Neural progenitor cell (in vitro differentiated cells): ENCODE measurements at places on chromosomes 13 and 19. TPM values are rescaled to one million over a fixed set of nuclear protein-coding genes. Genes with fewer than 3 reads are reported as not detected.
A peak's percentile ranks its signal among the peaks of the same experiment; 100 is the strongest.

GRCh38 chr13:94028650-94029049, 450.8 kb downstream of the DCT start:
- peaks cover 34% of the 10 kb centered on the region for H3K4me1 ChIP-seq
- no peaks in the 10 kb centered on the region for H3K27me3 ChIP-seq
- no peaks in the 10 kb centered on the region for H3K36me3 ChIP-seq
- H3K27ac ChIP-seq = no peak overlapping the region

- no peaks in the 10 kb centered on the region for H3K4me1 ChIP-seq
- no peak for DNase-seq
- no peak overlapping the region for H3K27ac ChIP-seq
- no peak overlapping the region for H3K4me3 ChIP-seq
- H3K36me3 ChIP-seq = peaks cover 4% of the 10 kb centered on the region
Measured at GRCh38 chr19:10736189-10736588, 18.3 kb downstream of the DNM2 start.

DNA sequence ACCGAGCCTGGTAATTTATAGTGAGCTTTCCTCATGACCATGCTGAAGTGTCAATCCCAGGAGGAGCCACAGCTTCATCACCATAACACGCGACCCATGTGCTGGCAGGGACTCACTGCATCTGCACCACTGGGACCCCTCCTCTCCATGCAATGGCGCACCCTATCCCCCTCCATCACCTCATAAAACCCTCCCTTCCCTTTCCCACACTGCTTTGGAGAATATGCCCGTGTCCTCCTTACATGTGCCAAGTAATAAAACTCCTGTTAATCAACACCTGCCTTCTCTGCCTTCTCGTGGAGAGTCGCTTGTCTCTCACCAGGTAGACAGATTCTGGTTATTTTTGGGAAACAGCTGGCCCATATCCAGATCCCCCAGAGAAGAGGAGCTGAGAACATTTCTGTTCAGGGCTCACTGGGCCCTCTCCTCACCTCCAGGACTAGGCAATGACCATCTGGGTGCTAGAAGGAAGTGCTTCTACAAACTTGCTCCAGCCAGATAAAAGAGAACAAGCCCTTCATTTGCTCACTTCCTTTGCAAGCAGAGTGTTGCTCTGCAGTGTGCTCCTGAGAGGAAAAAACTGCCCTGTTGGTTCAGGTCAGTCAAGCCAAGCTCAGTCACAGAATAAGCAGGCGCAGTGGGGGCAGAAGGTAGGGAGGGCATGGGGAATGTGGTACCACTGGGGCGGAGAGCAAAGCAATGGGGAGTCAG, 894.3 kb downstream of the UQCRFS1 start:
- no peaks in the 10 kb centered on the region for H3K27me3 ChIP-seq
- no peak overlapping the region for H3K27ac ChIP-seq
- DNase-seq = no peak
- H3K4me1 ChIP-seq = peaks cover 17% of the 10 kb centered on the region

GRCh38 chr19:3782903-3783302, 3.3 kb downstream of the MATK start:
- H3K36me3 ChIP-seq = no peaks in the 10 kb centered on the region
- H3K27ac ChIP-seq = no peak overlapping the region
- peaks cover 46% of the 10 kb centered on the region for H3K27me3 ChIP-seq
- DNase-seq = peak; percentile 1
- no peak overlapping the region for H3K4me3 ChIP-seq

DNA sequence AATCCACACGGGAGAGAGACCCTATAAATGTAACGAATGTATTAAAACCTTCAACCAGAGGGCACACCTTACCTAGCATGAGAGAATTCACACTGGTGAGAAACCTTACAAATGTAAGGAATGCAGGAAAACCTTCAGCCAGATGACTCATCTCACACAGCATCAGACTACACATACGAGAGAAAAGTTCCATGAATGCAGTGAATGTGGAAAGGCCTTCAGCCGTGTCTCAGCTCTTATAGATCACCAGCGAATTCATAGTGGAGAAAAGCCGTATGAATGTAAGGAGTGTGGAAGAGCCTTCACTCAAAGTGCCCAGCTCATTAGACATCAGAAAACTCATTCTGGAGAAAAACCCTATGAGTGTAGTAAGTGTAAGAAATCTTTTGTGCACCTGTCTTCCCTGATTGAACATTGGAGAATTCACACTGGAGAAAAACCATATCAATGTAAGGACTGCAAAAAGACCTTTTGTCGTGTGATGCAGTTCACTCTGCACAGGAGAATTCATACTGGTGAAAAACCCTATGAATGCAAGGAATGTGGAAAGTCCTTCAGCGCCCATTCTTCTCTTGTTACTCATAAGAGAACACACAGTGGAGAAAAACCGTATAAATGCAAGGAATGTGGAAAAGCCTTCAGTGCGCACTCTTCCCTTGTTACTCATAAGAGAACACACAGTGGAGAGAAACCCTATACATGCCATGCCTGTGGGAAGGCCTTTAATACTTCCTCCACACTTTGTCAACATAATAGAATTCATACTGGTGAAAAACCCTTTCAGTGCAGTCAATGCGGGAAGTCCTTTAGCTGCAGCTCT, 16.0 kb downstream of the ZNF582 start:
- peaks cover 37% of the 10 kb centered on the region for H3K36me3 ChIP-seq
- H3K27ac ChIP-seq = no peak overlapping the region
- H3K27me3 ChIP-seq = no peaks in the 10 kb centered on the region

DNA sequence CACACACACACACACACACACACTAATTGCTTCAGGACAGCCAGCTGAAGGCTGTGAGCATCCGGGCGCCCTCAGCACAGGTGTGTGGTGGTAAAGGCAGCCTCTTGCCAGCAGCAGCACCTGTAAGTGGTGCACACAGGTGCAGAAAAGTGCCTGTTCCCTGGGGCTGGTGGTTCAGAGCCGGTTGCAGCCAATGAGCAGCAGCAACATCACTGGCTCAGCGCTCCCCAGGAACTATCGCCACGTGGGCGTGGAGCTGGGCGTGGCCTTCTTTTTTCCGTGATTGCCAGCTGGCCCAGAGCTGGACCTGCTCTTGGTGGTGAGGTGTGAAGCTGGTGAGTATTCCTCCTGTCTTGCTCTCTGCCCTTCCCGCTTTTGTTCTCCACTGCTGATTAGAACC, at the start of gene NLRP5:
TSS of gene NLRP5 (plus strand) at position 289 of the 400 bp plus-strand sequence.
- H3K4me1 ChIP-seq = no peaks in the 10 kb centered on the region
- H3K27me3 ChIP-seq = no peaks in the 10 kb centered on the region
- H3K4me3 ChIP-seq = no peak within 1 kb of the TSS
- no peak within 1 kb of the TSS for H3K27ac ChIP-seq

DNA sequence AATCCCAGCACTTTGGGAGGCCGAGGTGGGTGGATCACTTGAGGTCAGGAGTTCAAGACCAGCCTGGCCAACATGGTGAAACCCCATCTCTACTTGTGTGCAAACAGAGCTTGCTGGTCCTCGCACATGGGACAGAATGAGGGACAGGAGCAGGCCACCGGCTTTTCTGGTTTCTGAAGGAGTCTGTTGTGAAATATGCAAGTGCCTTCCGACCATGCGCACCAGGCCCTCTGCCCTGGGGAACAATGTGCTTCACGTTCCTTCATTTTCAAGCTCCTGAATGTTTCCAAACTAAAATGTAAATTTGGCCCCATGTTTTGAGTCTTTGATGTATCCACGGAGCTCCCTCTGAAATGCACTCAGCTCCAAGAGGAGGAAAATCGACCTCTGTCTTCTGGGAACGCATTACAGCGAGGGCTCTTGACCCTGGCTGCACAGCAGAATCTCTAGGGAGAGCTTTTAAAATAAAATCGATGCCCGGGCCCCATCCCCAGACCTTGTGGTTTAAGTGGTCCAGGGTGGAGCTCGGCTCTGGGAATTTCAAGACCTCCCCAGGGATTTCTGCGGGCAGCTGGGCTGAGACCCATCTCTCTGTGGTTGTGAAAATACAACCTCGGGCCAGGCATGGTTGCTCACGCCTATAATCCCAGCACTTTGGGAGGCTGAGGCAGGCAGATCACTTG, 9.3 kb upstream of the ACP4 start:
- H3K4me1 ChIP-seq = no peaks in the 10 kb centered on the region
- no peak for DNase-seq
- H3K36me3 ChIP-seq = no peaks in the 10 kb centered on the region
- no peak overlapping the region for H3K27ac ChIP-seq
- H3K27me3 ChIP-seq = peaks cover 76% of the 10 kb centered on the region

- H3K4me1 ChIP-seq = no peaks in the 10 kb centered on the region
- no peak overlapping the region for H3K27ac ChIP-seq
- H3K27me3 ChIP-seq = no peaks in the 10 kb centered on the region
- no peak for DNase-seq
- H3K4me3 ChIP-seq = no peak overlapping the region
- H3K36me3 ChIP-seq = no peaks in the 10 kb centered on the region
Measured at GRCh38 chr19:54576411-54576976, 2.9 kb downstream of the LILRA2 start.

- H3K36me3 ChIP-seq = no peaks in the 10 kb centered on the region
- H3K27ac ChIP-seq = no peak overlapping the region
- DNase-seq = no peak
- no peak overlapping the region for H3K4me3 ChIP-seq
- no peaks in the 10 kb centered on the region for H3K27me3 ChIP-seq
- H3K4me1 ChIP-seq = peaks cover 6% of the 10 kb centered on the region
Measured at GRCh38 chr13:59666504-59666903, 497.2 kb downstream of the DIAPH3 start.

DNA sequence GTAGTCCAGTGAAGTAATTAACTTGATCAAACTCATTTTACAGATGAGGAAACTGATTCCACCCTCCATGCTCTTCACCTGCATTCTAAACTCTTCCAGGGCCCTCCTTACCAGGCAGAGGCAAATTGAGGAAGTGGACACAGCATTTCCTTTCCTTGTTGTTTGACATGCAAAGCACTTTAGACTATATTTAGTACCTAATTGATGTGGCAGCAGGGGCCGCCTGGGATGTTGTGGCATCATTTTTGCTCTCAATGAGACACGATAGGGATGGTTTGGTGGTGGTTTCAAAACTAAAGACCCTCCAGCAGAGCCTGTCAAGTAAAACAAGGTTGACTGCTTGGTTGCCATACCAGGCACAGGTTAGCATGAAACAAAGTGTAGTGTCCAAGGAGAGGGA, 7.9 kb downstream of the SIPA1L3 start:
- no peaks in the 10 kb centered on the region for H3K27me3 ChIP-seq
- H3K4me1 ChIP-seq = peaks cover 2% of the 10 kb centered on the region
- no peaks in the 10 kb centered on the region for H3K36me3 ChIP-seq
- no peak overlapping the region for H3K4me3 ChIP-seq

DNA sequence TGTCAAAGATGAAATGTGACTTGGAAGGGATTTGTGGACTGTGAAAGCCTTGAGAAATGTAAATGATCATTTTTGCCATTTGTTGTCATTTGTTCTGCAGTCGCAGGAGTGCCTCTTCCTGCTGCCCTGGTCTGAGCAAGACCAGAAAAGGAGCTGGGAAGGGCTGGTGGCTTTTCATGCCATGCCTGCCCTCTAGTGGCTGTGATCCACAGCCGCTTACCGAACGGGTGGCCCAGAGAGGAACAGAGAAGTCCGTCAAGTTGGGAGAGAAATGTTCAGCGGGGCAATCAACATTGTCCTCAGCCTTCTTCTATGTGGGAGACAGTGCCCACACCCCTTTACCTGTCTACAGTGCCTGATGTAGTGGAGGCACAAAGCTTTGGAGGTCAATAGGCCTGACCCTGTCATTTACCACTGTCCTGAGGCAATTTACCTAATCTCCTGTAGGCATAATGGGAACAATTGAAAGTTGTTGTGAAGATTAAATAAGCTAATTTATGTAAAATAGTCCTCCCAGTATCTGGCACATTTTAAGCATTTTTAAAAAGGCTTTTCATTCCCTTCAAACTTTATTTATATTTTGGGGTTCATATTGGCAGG, 224.5 kb downstream of the B3GLCT start:
- no peak overlapping the region for H3K27ac ChIP-seq
- no peak overlapping the region for H3K4me3 ChIP-seq
- no peaks in the 10 kb centered on the region for H3K4me1 ChIP-seq
- H3K36me3 ChIP-seq = no peaks in the 10 kb centered on the region
- H3K27me3 ChIP-seq = no peaks in the 10 kb centered on the region

DNA sequence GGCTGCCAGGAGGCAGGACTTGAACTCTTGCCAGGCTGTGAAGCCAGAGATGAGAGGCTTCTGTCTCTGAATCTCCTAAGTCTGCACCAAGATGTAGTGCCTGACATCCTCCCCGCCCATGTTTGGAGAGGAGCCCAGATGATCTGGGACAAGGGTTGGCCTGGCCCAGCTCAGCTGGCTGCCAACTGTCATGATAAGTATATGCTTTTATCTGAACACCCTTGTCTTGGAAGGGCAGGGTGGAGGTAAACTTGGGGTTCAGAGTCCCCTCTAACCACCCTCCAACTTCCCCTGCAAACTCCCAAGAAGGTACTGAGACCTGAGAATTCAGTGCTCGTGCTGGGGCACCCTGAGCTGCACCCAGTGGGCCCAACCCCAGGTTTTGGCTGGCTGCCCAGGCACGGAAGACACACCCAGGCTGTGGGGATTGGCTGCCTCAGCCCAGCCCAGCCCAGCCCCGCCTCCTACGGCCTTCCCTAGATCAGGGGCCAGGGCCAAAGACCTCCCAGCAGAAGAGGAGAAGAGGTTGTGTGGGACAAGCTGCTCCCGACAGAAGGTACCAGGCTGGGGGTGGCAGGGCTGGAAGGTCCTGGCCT, at the start of gene CYP4F12:
TSS of gene CYP4F12 (plus strand) at position 508 of the 596 bp plus-strand sequence. CDS start 443 bp downstream, outside the sequence.
- no peaks in the 10 kb centered on the region for H3K27me3 ChIP-seq
- H3K4me3 ChIP-seq = no peak within 1 kb of the TSS
- DNase-seq = no peak
- H3K36me3 ChIP-seq = no peaks in the 10 kb centered on the region
- H3K4me1 ChIP-seq = no peaks in the 10 kb centered on the region

GRCh38 chr19:343451-343931, 1.1 kb downstream of the MIER2 start:
- DNase-seq = no peak
- peak overlapping the region; percentile 98 for H3K4me3 ChIP-seq
- H3K4me1 ChIP-seq = peaks cover 9% of the 10 kb centered on the region
- peaks cover 14% of the 10 kb centered on the region for H3K27me3 ChIP-seq
- no peak overlapping the region for H3K27ac ChIP-seq

GRCh38 chr13:57877601-57878000, 246.1 kb downstream of the PCDH17 start:
- no peak for DNase-seq
- H3K27me3 ChIP-seq = no peaks in the 10 kb centered on the region
- no peak overlapping the region for H3K4me3 ChIP-seq
- H3K4me1 ChIP-seq = no peaks in the 10 kb centered on the region
- no peaks in the 10 kb centered on the region for H3K36me3 ChIP-seq
- no peak overlapping the region for H3K27ac ChIP-seq

DNA sequence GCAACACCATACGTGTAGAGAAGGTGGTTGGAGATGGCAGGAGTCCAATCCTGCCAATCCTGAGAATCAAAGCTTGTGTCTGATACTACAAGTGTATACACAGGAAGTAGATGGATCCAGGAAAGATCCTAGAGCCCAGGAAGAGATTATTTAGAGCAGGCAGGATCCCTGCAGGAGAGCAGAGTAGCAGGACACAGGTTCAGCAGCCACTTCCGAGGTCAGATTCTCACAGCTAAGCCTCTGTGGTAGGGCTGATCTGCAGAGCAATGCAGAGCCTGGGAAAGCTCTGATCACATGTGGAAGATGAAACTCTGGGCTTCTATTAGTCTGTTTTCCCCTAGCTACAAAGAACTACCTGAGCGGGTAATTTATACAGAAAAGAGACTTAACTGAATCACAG, 28.5 kb upstream of the ZNF331 start:
- no peaks in the 10 kb centered on the region for H3K27me3 ChIP-seq
- H3K4me3 ChIP-seq = no peak overlapping the region
- no peak overlapping the region for H3K27ac ChIP-seq
- H3K36me3 ChIP-seq = no peaks in the 10 kb centered on the region
- no peak for DNase-seq

PLIN4 gene
- 0.15 TPM in 1 of 2 replicates, not detected in the other for total RNA-seq

SIRT6 gene
- total RNA-seq = 20.1 and 27.6 TPM in 2 replicates

PROZ gene
- total RNA-seq = not detected in 2 replicates

BCL3 gene
- not detected in 2 replicates for total RNA-seq

LRRC4B gene
- total RNA-seq = 12.0 and 54.6 TPM in 2 replicates

C19orf33 gene
- total RNA-seq = not detected in 2 replicates
